ENCODE measurements at places on chromosomes 2 and 18. TPM values are rescaled to one million over a fixed set of nuclear protein-coding genes. Genes with fewer than 3 reads are reported as not detected.

Gene SMYD1
- total RNA-seq: not detected

Gene EPB41L3
- 1.7 TPM for total RNA-seq

Gene ABCB11
- not detected for total RNA-seq

Gene COL4A3
- not detected for total RNA-seq

GRCh38 chr18:7870855-7871254, 303.7 kb downstream of the PTPRM start:
- no peaks in the 10 kb centered on the region for H3K4me1 ChIP-seq
- DNase-seq: no peak
- no peak overlapping the region for H3K4me3 ChIP-seq

DNA sequence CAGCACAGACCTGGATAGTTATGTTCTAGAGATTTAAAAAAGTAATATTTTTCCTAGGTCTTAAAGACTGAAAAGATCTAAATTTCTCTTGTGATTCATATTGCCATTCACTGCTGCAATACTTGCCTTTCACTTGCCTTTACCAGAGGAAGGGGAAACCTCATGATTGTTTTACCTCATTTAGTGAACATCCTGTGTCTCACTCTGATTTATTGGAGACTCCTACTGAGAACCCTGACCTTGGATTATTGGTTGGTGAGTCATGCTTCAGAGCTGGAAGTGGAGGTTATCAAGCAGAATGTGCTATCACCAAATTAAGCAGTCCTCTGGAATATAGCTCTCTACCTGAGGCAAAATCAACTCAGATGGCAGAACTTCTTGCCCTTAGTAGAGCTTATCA, 500.5 kb downstream of the TSN start:
- no peak for DNase-seq
- no peaks in the 10 kb centered on the region for H3K36me3 ChIP-seq
- H3K4me1 ChIP-seq: no peaks in the 10 kb centered on the region
- no peak overlapping the region for H3K4me3 ChIP-seq
- H3K27me3 ChIP-seq: peaks cover 4% of the 10 kb centered on the region

GRCh38 chr2:134021830-134022524, 231.9 kb upstream of the MGAT5 start:
- no peak overlapping the region for H3K4me3 ChIP-seq
- H3K27me3 ChIP-seq: peaks cover 4% of the 10 kb centered on the region
- DNase-seq: no peak
- H3K27ac ChIP-seq: no peak overlapping the region

DNA sequence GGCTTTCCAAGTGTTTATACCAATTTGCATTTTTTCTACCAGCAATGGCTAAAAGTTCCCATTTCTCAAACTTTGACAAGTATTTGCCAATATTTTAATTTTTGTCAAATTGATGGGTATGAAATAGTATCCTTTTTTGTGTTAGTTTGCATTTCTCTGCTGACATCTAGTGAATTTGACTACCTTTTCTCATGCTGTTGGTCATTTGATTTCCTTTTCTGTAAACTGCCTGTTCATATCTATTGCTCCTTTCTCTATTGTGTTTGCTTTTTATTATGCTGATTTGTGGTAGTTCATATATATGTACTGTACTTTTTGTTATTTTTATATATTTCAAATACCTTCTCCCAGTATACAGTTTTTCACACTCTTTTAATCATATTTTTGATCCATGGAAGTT, 149.4 kb downstream of the PMAIP1 start:
- no peak overlapping the region for H3K4me3 ChIP-seq
- DNase-seq: no peak
- H3K4me1 ChIP-seq: no peaks in the 10 kb centered on the region
- H3K36me3 ChIP-seq: no peaks in the 10 kb centered on the region

- H3K27ac ChIP-seq: no peak overlapping the region
- H3K27me3 ChIP-seq: no peaks in the 10 kb centered on the region
- DNase-seq: no peak
- H3K4me1 ChIP-seq: peaks cover 19% of the 10 kb centered on the region
- no peaks in the 10 kb centered on the region for H3K36me3 ChIP-seq
Observed at GRCh38 chr2:46072101-46072820, 224.9 kb upstream of the EPAS1 start.

DNA sequence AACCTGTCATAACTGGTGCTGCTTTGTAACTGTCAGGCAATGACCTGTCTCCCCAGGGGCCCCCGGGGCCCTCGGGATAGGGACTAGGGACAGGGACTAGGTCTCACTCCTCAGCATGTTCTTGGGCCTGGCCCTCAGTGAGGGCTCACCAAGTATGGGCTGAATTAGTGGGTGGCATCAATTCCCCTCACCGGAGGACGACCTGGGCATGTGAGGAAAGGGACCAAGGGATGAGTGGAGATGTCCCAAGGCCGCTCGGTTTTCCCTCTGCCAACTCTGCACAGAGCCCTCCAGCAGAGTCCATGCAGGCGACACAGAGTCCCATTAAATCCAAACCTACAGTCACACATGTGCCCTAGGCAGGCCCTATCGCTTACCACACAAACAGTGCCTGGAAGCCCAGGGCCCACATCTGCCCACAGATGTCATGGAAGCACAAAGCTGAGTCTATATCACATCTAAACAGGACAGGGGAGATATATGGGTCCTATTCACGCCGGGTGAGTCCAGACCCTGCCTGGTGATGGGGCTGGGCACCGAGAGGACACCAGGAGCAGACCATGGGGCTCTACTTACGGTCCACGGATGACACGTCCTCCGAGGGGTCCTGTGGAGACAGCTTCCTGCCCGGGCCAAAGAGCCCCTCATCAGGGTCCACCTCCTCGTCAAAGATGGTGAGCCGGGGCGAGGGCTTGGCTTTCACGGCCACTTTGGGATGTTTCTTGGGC, 26.6 kb downstream of the HS1BP3 start:
- no peaks in the 10 kb centered on the region for H3K27me3 ChIP-seq
- no peaks in the 10 kb centered on the region for H3K4me1 ChIP-seq
- peaks cover 3% of the 10 kb centered on the region for H3K36me3 ChIP-seq
- DNase-seq: no peak

GRCh38 chr18:54712306-54712705, 116.0 kb upstream of the RAB27B start:
- DNase-seq: no peak
- H3K36me3 ChIP-seq: no peaks in the 10 kb centered on the region
- H3K4me1 ChIP-seq: peaks cover 50% of the 10 kb centered on the region
- H3K27me3 ChIP-seq: peaks cover 17% of the 10 kb centered on the region

GRCh38 chr2:19140463-19141208, 217.8 kb downstream of the OSR1 start:
- no peak overlapping the region for H3K27ac ChIP-seq
- no peaks in the 10 kb centered on the region for H3K27me3 ChIP-seq
- H3K36me3 ChIP-seq: no peaks in the 10 kb centered on the region
- DNase-seq: no peak
- no peaks in the 10 kb centered on the region for H3K4me1 ChIP-seq
- no peak overlapping the region for H3K4me3 ChIP-seq

- H3K36me3 ChIP-seq: peaks cover 16% of the 10 kb centered on the region
- no peak for DNase-seq
- peaks cover 40% of the 10 kb centered on the region for H3K4me1 ChIP-seq
- no peaks in the 10 kb centered on the region for H3K27me3 ChIP-seq
Observed at GRCh38 chr2:222912117-222912516, 51.3 kb downstream of the ACSL3 start.

DNA sequence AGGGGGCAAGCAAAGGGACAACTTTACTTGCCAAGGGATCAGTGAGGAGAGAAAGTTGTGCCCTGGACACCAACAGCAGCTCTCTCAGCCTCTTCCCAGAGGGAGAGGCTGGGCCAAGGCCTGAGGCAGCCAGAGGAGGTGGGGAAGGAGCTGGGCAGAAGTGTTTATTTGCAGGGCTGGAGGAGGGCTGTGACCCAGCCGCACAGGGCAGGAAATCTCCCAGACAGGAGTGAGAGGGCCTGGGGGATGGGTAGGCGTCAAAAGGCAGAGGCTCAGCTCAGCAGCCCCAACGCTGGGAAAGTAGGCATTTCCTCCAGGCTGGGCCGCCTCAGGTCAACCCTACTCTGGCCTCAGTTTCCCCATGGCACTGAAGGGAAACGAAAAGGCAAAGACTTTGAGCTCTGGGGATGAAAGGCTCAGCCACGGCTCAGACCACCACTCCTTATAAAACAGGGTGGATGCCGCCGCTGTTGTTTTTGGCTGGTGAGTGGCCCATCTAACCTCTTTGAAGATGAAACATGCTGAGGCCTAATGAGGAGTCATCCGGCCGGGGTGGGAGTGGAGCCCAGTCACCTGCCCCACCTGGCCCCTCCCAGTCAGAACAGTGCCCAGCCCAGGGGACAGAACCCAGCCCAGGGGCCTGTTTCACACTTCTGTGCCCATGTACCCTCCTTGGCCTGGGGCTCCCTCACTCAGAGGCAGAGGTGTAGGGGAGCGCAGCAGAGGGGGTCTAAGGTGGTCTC, 21.9 kb upstream of the SEMA4C start:
- peaks cover 1% of the 10 kb centered on the region for H3K36me3 ChIP-seq
- no peak overlapping the region for H3K4me3 ChIP-seq
- H3K4me1 ChIP-seq: peaks cover 25% of the 10 kb centered on the region
- H3K27me3 ChIP-seq: no peaks in the 10 kb centered on the region
- DNase-seq: no peak

- peaks cover 11% of the 10 kb centered on the region for H3K27me3 ChIP-seq
- no peak overlapping the region for H3K27ac ChIP-seq
- peaks cover 26% of the 10 kb centered on the region for H3K4me1 ChIP-seq
- no peaks in the 10 kb centered on the region for H3K36me3 ChIP-seq
- DNase-seq: no peak
Observed at GRCh38 chr18:44638034-44638540, 42.6 kb upstream of the SETBP1 start.

DNA sequence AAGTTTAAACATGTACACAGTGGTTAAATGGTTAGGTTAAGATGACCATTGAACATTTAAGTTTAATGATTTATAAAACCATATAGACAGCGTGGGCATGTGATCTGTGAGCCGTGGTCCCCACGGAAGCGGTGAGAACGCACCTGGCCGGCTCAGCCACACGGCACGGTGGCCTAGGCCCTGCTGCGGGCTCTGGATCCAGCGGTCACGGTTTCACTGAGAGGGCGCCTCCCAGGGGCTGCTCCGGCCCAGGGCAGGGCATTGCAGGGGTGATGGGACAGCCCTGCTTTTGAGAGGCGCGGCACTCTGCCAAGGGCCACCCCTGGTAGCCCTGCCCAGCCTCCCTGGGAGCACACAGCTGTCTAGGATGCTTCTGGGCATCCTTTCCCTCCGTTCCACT, 124.9 kb downstream of the RGPD3 start:
- H3K27me3 ChIP-seq: peaks cover 7% of the 10 kb centered on the region
- H3K27ac ChIP-seq: no peak overlapping the region
- H3K36me3 ChIP-seq: no peaks in the 10 kb centered on the region
- DNase-seq: no peak
- H3K4me3 ChIP-seq: no peak overlapping the region

DNA sequence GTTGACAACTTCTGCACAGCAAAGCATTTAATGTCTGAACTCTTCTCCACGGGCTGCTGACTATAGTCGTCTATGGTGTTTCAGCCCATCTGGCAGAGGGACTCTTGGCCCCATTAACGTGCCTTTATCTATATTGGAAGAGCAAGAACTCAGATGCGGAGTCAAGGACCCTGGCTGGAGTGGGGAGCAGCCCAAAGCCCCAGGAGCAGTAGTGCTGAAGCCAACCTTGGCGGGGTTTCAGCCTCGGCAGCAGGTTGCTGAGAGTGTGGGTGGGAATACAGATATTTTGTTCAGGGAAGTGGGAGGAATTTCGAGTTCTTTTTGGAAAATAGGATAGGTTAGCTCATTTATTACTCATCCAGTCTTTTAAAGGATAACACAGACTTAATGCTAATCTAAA, 34.2 kb downstream of the TMEM17 start:
- H3K4me3 ChIP-seq: no peak overlapping the region
- no peak for DNase-seq
- H3K36me3 ChIP-seq: no peaks in the 10 kb centered on the region
- no peaks in the 10 kb centered on the region for H3K4me1 ChIP-seq
- no peak overlapping the region for H3K27ac ChIP-seq
- H3K27me3 ChIP-seq: peaks cover 6% of the 10 kb centered on the region

DNA sequence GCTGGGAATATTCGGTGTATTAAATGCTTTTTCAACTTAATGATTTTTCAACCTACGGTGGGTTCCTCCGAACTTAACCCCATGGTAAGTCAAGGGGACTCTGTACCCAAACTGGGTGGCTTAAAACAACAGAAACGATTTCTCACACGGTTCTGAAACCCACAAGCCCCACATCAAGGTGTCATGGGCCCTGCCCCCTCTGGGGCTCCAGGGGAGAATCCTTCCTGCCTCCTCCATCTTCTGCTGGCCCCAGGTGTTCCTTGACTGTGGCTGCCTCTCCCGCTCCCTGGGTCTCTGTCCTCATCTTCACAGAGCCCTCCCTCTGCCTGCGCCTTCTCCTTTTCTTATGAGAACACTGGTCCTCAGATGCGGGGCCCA, 301.3 kb upstream of the SALL3 start:
- no peaks in the 10 kb centered on the region for H3K36me3 ChIP-seq
- no peak for DNase-seq
- H3K4me3 ChIP-seq: no peak overlapping the region
- H3K27ac ChIP-seq: no peak overlapping the region
- no peaks in the 10 kb centered on the region for H3K4me1 ChIP-seq

- no peak overlapping the region for H3K27ac ChIP-seq
- no peaks in the 10 kb centered on the region for H3K4me1 ChIP-seq
- H3K27me3 ChIP-seq: no peaks in the 10 kb centered on the region
- no peak for DNase-seq
Observed at GRCh38 chr18:71106701-71107100, 817.9 kb downstream of the SOCS6 start.

- no peak overlapping the region for H3K27ac ChIP-seq
- no peak overlapping the region for H3K4me3 ChIP-seq
- no peaks in the 10 kb centered on the region for H3K27me3 ChIP-seq
- DNase-seq: no peak
Observed at GRCh38 chr18:60189856-60190255, 182.7 kb downstream of the MC4R start.

DNA sequence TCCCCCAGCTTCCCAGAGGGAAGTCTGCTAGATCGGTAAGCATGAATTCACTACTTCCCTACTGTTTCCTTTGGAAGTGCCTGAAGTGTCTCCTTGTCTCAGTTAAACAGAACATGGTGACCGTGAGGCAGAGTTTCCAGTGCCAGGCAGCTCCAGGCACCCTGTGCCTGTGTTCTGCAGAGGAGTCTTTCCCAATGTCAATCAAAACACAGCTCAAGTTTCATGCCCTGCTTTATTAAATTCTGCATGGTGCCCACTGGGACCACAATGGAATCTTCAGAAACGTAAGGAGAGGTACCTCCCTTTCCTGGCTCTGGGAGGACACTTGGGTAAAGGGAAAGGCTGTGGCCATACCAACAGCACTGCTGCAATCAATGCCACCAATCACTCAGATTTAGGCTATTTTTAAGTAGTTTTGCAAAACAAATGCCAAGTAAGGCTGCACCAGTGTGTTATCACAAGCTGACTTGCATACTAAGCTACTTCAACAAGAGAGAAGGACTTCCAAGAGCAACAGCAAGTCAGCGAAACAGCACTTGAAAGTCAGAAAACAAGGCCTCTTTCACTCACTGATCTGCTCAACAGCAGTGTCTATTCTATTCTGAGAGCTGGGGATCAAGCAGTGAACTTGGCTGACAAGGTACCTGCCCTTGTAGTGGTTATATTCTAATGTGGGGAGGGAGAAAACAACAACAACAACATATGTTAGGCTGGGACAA, 14.9 kb downstream of the LPIN2 start:
- H3K4me3 ChIP-seq: peak overlapping the region; percentile 67
- H3K27me3 ChIP-seq: no peaks in the 10 kb centered on the region
- no peak for DNase-seq
- H3K27ac ChIP-seq: peak overlapping the region; percentile 94
- peaks cover 88% of the 10 kb centered on the region for H3K4me1 ChIP-seq

GRCh38 chr2:85095094-85095493, 38.1 kb upstream of the TCF7L1 start:
- no peaks in the 10 kb centered on the region for H3K27me3 ChIP-seq
- H3K4me3 ChIP-seq: no peak overlapping the region
- no peak for DNase-seq

- no peaks in the 10 kb centered on the region for H3K27me3 ChIP-seq
- H3K36me3 ChIP-seq: no peaks in the 10 kb centered on the region
- no peak for DNase-seq
- H3K27ac ChIP-seq: no peak overlapping the region
Observed at GRCh38 chr18:78758496-78758895, 221.1 kb upstream of the SALL3 start.

All from activated T-helper 1 cell treated with anti-CD3 and anti-CD28 coated beads, Interleukin-12 subunit alpha, Interleukin-12 subunit beta, Interleukin-2, Interleukin-4 antibody, amounts not matched to agents 30 ng/mL and 10 ng/mL and 1 ng/mL, durations not matched to agents 14 hours and 24 hours and 36 hours (primary cell).